Foreskin fibroblast (primary cell): ENCODE measurements at places on chromosomes 16 and 17.

DNA sequence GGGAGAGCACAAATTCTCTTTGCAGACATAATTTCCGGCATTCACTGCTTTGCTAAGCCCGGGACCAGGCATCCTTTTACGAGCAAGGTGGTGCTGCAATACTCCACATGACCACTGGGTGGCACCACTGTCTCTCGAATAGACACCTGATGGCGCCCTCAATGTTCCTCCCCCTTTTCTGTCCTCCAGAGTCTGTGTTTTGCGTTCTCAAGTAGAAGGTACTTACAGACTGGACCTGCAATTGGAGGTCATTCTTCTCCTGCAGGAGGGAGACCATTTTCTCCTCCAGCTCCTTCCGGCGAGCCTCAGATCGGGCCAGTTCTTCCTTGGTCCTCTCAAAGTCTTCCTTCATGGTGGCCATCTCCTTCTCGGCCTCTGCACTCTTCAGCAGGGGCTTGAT is 45.2 kb downstream of the MYH13 start:
- peak; percentile 68 for DNase-seq

- no peak for DNase-seq
These were observed 37.1 kb downstream of the PRKCA start for GRCh38 chr17:66339561-66339960.

GRCh38 chr17:55450232-55450825 is 28.7 kb upstream of the MMD start:
- no peak for DNase-seq

- no peak for DNase-seq
These were observed at the start of gene LIMD2 for GRCh38 chr17:63699638-63700527. TSS of gene LIMD2 (minus strand) at chr17:63700125. CDS start at chr17:63699298, 827 bp downstream.

DNA sequence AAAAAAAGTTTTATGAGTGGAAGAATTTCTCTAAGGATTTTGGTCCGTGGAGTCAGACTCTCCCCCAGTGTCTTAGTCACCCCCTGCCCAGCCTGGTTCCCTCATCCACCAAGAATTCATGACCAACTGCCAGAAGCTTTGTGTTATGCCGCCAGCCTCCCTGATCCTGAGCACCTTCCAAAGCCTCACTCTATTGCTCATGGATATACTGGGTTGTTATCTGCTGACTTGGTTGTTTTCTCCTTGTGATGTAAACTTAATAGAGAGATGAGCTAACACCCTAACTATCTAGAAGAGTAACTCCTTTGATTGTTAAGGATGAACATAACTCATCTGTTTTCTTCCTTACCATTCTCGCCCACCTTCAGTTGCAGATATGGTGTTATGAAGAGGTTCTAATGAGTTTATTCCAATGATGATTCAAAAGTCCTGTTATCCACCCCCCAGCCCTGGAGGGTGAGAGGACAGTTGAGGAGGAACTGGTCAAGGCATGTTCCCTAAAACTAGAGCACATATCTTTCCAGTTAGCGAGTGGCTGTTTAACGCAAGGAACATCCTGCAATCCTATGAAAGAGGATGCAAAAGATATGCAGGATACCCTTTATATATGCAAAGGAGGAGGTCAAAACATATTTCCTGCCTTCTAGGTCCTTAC is 1.5 kb upstream of the PSMD3 start:
- peak; percentile 67 for DNase-seq

GRCh38 chr17:29246628-29247027 is at the start of gene CRYBA1:
TSS of gene CRYBA1 (plus strand) at chr17:29246859. CDS start at chr17:29246864, 5 bp downstream.
- peak; percentile 52 for DNase-seq

DNA sequence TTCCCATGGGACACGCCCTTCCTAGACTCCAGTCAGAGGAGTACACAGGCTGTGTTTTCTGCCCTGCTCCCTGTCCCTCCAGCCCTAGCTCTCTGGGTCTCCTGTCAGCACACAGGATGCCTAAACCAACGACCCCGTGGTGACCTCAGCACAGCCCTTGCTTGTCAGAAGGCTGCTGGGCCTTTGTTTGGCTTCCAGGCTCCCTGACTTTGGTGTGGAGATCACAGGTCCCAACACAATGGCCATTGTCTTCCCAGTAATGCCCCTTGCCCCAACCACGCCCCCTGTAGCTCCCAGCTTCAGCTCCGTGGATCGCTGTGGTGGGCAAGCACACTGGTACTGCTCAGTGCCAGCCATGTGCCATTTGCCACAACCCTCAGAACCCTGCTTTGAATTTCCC is 15.0 kb downstream of the HNF1B start:
- DNase-seq = no peak

DNA sequence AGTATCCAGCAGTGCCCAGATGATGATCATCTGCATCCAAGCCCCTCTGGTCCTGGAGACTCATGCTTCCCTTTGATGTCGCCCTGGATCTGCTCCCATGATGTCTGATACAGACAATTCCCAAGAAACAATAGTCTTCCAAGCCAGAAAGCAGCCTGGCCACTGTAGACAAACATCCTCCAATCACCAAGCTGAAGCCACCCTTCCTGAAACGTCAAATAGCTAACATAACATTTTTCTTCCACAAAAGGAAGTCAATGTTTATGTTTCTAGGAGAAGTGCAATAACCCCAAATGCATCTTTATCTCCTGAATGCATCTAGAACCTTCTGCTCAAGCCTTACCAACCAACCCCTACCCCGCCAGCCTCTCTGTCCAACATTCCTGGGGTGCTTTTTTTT is 1.2 kb upstream of the DPEP2 start:
- DNase-seq = no peak

GRCh38 chr16:3481696-3482658 is 13.3 kb downstream of the C16orf90 start:
- no peak for DNase-seq

- DNase-seq = no peak
These were observed 8.7 kb downstream of the MMP15 start for GRCh38 chr16:58034128-58034685.

- DNase-seq = no peak
These were observed 66.7 kb downstream of the TANGO6 start for GRCh38 chr16:68910051-68910450.

GRCh38 chr16:69566981-69567680 is 1.4 kb downstream of the NFAT5 start:
- DNase-seq = no peak

DNA sequence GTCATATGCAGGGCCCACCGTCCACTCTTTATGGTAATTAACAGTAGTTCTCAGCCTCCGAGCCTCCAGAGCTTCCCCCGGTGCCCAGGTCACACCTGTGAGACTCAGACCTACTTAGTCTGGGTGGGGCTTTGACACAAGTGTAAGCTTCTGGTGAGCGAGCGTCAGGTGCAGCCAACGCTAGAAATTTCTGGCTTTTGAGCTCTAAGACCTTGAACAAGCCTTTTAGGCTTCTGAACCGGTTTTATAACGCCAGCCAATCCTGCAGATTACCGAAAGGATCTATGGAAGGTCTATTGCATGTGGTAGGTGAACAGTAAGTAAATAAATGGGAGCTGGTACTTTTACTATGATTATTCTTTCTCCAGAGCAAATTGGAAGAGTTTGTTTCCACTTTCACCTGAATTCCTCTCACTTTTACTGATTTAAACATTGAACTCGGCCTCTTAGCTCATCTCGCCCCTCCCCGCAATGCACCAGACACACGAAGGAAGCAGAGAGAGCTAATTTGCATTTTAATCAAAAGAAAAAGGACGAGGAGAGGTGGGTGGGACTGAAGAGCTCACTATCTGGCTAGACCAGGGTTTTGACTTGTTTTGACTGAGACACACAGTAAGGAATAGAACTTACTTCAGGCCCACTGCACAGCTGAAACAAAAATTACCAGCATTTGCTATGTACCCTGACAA is 47.1 kb downstream of the ABAT start:
- no peak for DNase-seq

- DNase-seq = no peak
These were observed 37.2 kb downstream of the CDK5R1 start for GRCh38 chr17:32523827-32524552.
